ENCODE measurements at places on chromosomes 6 and 20.

- no peak for DNase-seq
Measured at GRCh38 chr6:84665401-84665800, 99.0 kb downstream of the TBX18 start.

- peak; percentile 1 for DNase-seq
Measured at GRCh38 chr6:40358473-40359460, 228.4 kb downstream of the LRFN2 start.

GRCh38 chr6:154143753-154144152 lies 104.7 kb downstream of the OPRM1 start:
- DNase-seq, result no peak

- DNase-seq, result no peak
Measured at GRCh38 chr6:81031416-81031815, 721.1 kb downstream of the TENT5A start.

GRCh38 chr20:38109591-38110524 lies 55.2 kb downstream of the TGM2 start:
- no peak for DNase-seq

GRCh38 chr6:76120302-76120701 lies 47.8 kb upstream of the IMPG1 start:
- DNase-seq, result no peak

- no peak for DNase-seq
Measured at GRCh38 chr20:58374906-58375758, 13.9 kb upstream of the VAPB start.

DNA sequence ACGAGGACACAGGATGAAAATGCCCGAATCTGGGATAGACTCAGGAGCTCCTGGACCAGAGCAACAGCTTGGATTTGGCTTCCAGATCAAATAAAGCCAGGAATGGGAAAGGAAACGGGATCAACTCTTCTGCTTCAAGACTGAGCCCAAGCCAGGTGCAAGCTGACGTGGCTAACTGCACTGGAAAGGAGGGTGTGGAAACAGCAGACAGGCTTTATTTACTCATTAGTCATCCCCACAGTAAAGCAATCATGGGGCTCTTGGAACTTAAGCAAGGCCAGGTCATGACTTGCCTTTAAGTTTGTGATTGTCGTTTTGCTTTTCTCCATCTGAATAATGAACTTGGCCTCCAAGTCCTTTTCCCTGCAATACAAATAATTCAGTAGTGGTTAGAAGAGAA lies 45.2 kb downstream of the KIF16B start:
- no peak for DNase-seq

GRCh38 chr20:24465730-24466129 lies 3.7 kb upstream of the SYNDIG1 start:
- no peak for DNase-seq

DNA sequence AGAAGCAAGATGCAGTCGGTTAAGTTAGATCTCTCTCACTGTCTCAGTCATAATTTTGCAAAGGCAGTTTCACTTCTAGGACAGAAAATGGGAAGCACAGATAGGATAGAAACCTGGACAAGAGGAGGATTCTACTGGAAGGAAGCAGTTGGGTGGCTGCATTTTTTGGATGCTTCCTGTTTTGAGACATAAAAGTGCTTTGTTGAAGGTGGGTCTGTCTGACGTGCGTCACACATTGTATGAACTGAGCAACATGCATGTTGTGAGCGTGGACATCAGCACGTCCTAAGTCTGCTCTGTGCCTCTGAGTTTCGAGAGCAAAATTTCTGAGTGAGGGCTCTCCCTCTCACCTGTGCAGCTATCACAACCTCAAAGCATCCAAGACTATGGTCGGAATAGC lies 68.7 kb upstream of the SNX9 start:
- no peak for DNase-seq

DNA sequence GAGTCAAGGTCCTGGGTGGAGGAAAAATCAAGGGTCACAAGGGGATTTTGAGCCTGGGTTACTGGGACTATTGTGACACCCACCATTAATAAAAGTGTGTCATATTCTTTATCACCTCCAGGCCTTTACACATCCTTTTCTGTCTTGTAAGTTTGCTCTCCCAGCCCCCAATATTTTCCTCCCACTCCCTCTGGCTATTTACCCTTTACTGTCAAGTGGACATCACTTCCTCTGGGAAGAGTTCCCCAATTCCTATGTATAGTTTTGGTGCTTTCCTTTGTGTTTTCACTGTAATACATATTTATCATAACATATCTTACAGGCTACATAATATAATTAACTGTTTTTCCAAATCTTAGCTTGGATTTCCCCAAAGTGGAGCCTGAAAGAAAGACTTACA lies 36.3 kb downstream of the MARCKS start:
- DNase-seq, result no peak

DNA sequence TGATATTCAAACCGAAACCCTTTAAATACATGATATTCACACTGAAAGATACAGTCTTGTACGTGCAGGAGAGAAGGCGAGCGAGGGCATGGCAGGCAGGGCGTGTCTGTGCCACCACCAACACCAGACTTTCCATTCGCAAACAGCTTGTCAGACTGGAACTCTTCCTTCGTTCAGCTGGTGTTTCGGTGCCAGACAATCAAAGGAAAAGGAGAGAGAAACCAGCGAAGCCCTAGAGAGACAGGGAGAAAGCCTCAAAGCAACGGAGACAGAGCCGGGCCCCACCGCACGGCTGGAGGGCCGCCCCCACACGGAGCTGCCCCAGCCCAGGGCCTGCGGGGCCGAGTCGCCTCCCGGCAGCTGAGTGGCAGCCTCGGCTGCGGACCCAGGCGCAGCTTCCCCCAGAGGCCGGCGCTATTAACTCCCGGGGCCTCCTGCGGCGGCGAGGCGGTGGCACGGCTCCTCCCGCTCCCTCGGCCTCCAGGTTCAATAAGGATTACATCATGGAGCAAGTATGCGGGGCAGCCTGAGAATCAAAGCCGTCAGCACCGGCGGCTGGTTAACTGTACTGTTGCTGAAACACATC lies 32.1 kb upstream of the NR2E1 start:
- DNase-seq, result peak; percentile 32

DNA sequence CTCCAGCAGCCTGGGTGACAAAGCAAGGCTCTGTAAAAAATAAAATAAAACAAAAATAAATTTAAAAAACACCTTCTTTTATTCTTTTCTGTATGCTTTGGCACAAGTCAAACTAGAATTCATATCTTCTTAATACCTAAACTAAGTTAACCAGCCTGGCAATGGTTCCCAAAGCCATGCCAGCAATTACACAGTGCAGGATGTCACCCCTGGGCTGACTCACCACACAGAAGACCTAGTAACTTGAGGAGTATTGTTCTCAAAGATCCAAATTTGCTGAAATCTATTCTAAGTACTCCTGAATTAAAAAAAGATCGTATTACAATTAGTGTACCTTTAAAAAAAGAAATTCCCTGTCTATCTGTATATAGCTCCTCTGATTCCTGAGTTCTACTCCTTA lies 162.7 kb upstream of the SGK1 start:
- no peak for DNase-seq

DNA sequence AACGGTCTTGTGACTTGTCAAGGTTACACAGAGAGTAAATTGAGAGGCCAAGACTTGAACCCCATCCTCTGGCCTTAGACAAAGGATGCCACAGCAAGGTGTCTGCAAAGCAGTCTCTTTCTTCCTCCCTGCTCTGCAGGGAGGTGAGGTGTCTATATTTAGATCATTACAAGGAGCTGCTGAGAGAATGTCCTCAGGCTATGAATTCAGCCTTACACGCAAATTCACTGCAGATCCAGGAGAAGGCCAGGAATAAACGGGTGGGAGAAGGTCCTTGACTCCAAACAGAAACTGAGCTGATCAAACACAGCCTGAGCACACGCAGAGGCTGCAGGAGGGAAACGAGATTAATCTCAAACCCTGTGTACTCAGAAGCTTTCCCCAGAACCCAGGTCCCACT lies 48.6 kb upstream of the PTPRT start:
- DNase-seq, result no peak

- DNase-seq, result no peak
Measured at GRCh38 chr6:43338243-43338642, 29.6 kb upstream of the CRIP3 start.

GRCh38 chr20:13274275-13274861 lies 53.3 kb downstream of the ISM1 start:
- DNase-seq, result no peak

DNA sequence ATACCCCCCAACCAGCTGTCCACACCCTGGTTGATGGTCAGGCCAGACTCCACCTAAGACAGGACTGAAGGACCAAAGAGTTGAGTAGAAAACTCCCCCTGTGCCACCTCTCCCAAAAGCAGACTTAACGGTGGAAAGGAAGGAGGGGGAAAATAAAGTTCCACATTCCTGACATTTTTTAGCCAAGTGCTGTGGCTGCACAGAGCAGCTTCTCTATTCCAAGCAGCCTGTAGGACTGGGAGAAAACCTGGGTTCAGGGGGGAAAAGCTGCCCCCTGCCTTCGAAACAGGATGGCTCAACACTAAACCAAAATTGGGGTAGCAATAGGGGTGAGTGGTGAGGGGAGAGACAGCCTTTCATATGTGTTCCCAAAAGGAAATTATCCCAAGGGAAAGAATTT lies 3.6 kb downstream of the TRAM2 start:
- DNase-seq, result no peak

DNA sequence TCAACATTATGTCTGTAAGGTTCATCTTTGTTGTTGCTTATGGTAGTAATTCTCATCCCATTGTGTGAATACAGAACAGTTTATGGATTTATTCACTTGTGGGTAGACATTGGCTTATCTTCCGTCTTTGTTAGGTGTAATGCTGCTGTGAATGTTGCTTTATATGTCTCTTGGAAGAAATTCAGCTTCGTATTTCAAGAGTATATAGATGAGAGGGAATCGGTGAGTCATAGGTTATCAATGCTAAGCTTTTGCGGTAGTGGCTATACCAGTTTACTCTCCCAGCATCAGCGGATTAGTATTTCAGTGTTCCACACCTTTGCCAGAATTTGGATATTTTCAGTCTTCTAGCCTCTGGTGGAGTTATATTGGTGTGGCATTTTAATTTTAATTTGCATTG lies 77.8 kb downstream of the ZFAND3 start:
- no peak for DNase-seq

GRCh38 chr6:112007254-112007653 lies 46.6 kb upstream of the CCN6 start:
- no peak for DNase-seq

DNA sequence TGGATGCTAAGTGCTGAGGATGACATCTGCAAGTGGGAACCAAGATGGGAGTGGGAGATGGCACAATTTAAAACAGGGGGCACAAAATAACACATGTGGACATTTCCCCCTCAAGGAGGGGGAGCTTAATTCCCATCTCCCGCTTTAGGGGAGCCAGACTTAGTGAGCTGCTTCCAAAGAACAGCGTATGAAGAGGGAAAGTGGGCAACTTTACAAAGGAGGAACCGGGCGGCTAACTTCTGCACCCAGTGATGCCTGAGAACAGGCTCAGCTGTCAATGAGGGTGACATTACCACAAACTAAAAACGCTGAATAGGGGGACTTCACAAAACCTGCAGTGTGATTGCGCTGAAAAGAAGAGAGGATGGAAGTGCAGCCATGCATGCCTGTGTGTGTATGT lies 95.5 kb upstream of the NXT1 start:
- DNase-seq, result no peak

DNA sequence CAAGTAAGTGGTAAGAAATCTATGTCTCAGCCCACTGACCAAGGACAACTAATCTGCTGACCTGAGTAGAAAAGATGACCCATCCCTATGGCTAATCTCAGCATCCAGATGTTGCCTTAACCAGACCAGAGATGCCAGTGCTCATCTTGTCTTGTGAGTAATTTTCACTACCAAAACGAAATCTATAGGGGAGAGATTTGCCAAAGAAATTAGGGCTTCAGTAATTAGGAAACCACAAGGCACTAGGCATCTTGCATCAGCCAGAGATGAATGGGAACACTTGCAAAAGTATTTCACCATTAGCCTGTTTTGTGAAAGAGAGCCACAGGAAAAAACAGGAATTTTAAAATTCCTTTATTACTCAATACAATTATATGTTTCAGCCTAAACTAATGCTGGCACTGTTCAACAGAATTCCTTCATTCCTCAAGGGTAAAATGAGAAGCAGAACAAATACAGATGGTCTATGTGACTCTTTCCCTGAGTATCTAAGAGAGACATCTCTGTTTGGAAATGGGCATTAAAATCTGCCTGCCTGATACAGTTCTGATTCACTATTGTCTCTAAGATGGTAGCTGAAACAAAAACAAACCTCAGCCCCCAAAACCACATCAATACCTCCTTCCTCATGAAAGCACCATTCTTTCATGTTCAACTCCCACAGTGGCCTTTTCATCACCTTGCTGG lies 87.8 kb downstream of the GMDS start:
- DNase-seq, result no peak

- DNase-seq, result no peak
Measured at GRCh38 chr6:143325379-143326140, 124.9 kb downstream of the ADAT2 start.

- no peak for DNase-seq
Measured at GRCh38 chr6:118748311-118749062, 97.1 kb upstream of the CEP85L start.

DNA sequence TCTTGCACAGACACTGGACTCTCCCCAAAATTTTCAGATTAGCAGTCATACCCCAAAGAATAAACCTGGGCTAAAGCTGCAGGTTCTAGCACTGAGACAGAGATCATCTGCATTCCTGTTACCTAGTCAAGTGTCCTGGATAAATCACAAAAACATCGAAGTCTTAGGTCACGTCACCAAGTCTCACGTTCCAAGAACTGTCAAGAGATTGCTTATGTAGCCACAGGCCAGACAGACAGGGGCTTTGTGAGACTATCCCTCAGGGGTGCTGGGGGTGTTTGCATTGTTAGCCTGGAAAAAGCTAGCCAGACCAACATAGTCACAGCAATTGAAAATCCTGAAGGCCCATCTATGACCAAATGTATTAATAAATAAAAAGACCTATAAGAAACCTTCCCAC lies 243.1 kb upstream of the PREP start:
- DNase-seq, result no peak

- no peak for DNase-seq
Measured at GRCh38 chr6:31368461-31368860, 11.5 kb upstream of the HLA-B start.

DNA sequence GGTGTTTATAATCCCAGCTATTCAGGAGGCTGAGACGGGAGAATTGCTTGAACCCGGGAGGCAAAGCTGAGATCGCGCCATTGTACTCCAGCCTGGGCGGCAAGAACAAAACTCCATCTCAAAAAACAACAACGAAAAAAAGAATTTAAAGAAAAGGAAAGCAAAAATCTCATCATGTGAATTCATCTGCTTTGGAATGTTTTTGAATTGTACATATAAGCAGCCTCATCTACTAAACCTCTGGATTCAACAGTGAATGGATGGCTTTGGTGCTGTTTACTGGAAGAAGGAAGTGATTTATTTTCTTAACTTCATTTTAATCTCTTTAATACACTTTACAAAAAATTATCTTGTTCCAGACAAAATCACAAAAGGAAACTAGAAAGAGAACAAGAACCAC lies 51.8 kb upstream of the PNRC1 start:
- no peak for DNase-seq
